Right ventricle myocardium superior (tissue), 1 donor: ENCODE measurements at places on chromosomes 2 and 18.

- no peak for DNase-seq
Measured at GRCh38 chr2:175154661-175155082, 13.3 kb downstream of the ATF2 start.

- no peak for DNase-seq
Measured at GRCh38 chr18:45014047-45014501, 333.4 kb downstream of the SETBP1 start.

- DNase-seq = no peak
Measured at GRCh38 chr18:77110936-77111335, 21.6 kb downstream of the MBP start.

- DNase-seq = no peak
Measured at GRCh38 chr2:166942377-166942776, 54.1 kb downstream of the XIRP2 start.

DNA sequence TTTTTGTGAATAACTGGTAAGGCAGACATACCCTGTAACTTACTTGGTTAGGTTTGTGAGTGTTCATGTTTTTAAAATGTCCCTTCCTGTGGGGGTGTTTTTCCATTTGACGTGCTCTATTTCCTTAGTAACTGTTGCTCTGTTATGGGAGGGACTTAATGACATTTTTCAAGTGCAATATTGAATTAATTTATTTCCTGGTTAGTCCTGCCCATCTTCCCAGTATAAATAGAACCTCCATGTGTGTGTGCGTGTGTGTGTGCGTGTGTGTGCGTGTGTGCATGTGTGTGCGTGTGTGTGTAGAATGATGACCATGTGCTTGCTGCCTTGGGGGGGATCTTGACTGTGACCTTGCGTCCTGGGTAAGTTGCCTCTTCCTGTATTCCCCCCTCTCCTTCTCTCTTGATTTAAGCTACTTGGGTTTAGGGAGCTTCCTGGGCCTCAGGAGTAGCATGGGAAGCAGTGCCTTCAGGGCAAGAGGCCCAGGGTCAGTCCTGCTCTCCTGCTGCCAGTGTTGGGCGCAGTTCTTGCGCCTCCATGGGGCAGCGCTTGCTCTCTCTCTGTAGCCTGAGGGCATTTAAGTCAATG is 163.9 kb downstream of the LDLRAD4 start:
- no peak for DNase-seq

DNA sequence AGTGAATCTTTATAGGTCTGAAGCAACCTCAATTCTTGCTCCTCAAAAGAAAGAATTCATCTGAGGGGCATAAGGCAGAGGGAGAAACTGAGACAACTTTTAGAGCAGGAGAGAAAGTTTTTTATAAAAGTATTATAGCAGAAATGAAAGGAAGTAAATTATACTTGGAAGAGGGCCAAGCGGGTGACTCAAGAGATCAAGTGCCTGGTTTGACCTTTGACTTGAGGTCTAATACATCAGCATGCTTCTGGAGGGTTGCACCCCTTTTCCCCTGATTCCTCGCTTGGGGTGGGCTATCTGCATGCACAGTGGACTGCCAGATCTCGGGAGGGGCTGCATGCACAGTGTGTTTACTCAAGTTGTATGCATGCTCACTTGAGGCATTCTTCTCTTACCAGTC is 268.5 kb upstream of the LRATD1 start:
- no peak for DNase-seq

- DNase-seq = no peak
Measured at GRCh38 chr2:168157926-168158325, 89.5 kb downstream of the STK39 start.

GRCh38 chr2:196468394-196468793 is 171.1 kb upstream of the CCDC150 start:
- no peak for DNase-seq

DNA sequence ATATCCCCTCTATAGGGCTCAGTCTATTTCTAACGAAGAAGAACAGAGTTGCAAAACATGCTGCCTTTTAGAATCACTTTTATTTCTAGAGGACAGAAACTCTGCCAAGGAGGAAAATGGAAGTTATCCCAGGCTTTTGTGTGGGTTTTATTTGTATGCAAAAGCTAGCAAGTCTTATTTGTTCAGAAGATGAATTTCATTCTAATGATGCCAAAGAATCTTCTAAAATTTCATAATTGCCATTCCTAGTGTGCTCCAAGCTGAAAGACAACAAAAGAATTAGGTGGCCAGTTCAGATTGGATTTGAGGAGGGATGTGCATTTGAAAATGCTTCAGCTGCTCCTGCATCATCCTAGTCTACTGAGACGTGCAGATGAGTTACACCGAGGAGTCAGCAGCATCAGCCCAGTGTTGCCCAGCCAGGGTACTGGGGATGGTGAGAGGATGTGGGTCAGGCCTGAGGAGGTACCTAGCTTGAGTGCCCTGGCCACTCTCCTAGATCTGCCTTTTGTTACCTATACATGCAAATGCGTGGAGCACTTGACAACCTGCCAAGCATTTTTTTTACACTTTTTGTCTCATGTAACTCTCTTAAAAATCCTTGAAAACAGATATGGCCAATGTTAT is 80.1 kb downstream of the KCNS3 start:
- no peak for DNase-seq

DNA sequence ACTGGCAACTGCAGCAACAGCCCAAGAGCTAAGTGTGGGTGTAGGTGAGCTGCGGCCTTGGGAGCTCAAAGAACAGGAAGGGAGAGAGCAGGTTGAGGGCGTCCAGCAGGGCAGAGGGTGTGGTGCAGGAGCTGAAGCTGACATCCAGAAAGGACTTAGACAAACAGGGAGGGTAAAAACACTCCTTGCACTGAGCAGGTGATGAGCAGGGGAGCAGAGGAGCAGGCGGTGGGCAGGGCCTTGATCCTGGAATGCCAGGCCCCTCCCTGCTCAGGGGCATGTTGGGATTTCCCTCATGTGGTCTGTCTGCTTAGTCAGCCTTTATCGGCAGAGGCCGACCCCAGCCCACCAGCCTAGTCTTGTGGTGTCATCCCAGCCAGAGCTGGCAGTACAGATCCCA is 63.6 kb downstream of the VSNL1 start:
- DNase-seq = no peak

DNA sequence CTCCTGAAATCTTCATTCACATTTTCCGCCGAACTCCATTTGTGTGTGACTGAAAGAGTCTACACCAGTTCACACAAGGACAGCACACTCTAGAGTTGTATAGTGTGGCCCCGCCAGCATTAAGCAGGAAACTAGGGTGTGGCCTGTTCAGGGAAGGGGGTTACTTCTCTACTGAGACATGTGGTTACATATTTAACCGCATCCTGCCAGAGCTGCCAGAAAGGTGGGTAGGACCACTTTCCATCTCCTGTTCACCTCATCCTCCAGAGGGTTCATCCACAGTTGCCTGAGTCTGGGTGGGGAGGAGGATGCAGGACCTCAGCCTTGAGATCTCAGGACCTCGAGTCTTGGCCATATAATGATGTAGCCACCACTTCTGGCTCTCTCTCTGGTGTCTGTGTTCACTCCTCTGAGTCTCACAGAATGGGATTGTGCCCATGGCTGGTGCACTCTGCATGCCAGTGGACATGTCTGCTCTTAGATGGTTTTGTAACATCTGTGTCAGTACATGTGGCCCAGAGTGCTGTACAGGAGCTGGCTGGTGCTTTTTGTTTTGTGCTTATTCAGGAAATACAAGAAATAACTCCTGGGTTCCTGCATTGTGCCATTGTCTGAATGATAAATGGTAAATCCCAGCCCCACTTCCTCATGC is 7.7 kb upstream of the SP140L start:
- DNase-seq = no peak

DNA sequence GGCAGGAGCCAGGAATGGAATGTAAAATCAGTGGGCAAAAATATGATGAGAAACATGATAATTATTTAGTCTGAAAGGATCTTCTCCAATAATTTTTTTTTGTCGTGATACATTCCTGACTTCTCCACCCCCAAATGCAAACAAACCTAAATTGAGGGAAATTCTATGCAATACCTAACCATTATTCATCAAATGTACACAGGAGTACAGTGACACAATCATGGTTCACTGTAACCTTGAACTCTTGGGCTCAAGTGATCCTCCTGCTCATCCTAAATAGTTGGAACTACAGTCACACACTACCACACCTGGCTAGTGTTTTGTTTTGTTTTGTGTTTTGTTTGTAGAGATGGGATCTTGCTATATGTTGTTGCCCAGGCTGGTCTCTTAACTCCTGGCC is 46.5 kb downstream of the RAB10 start:
- DNase-seq = no peak

- no peak for DNase-seq
Measured at GRCh38 chr2:48380208-48380607, 149.7 kb upstream of the STON1 start.

GRCh38 chr2:10446631-10447030 is 1.5 kb downstream of the ODC1 start:
- peak; percentile 7 for DNase-seq

DNA sequence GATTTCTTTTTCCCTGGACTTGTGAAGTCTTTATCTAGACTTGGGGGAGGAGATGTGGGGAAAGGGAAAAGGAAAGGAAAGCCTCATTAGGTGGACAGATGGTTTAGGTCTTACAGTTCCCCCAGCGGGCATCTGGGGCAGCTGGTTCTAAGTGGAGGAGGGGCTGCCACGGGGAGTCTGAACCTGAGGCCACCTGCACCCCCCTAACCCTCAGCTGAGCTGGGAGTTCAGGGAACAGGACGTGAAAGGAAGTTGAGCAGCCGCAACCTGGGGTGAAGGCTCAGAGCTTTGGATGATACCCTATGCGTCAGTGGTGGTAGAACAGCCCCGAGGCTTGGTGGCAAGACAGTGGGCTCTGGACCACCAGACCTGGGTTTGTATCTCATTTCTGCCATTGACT is 26.8 kb downstream of the ITM2C start:
- peak; percentile 13 for DNase-seq

- no peak for DNase-seq
Measured at GRCh38 chr2:62792408-62792807, 86.9 kb downstream of the EHBP1 start.

DNA sequence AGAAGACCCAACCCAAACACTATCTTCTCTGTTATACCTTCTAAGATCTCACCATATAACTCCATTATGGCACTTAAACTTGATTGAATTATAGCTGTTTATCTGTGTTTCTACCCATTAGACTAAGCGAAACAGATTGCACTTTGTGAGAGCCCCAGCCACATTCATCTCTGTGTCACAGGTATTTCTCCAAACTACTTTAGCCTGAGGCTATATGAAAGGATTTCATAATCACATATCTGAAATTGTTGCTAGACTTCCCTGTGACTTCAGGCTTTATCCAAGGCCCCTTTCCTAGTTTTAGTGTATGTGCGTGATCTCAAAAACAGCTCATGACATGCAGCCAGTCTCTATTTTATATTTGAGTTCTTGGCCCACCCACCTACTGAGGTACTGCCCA is 745.0 kb upstream of the ACVR2A start:
- DNase-seq = no peak

DNA sequence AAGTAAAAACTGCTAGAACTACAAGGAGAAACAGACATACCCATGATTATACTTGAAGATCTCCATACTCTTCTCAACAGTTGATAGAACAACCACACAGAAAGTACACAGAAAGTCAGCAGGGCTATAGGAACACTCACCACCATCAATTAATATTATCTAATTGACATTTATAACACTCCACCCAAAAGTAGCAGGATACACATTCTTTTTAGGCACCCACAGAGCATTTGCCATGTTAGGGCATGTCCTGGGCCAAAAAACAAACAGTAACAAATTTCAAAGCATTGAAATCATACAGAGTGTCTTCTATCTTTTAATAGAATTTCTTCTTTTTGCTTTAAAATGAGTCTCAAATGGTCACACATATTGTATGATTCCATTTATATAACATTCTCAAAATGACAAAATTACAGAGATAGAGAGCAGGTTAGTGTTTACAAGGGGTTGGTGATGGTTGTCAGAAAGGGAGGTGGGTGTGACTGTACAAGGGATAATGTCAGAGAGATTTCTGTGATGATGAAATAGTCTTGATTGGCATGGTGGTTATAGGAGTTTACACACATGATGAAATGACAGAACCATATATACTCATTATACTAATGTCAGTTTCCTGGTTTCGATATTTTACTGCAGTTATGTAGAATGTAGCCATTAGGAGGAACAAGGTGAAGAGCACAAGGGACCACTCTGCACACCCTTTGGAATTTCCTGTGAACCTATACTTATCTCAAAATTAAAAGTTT is 82.8 kb downstream of the NCK2 start:
- DNase-seq = no peak

- no peak for DNase-seq
Measured at GRCh38 chr2:6956566-6956965, 39.4 kb downstream of the RNF144A start.

DNA sequence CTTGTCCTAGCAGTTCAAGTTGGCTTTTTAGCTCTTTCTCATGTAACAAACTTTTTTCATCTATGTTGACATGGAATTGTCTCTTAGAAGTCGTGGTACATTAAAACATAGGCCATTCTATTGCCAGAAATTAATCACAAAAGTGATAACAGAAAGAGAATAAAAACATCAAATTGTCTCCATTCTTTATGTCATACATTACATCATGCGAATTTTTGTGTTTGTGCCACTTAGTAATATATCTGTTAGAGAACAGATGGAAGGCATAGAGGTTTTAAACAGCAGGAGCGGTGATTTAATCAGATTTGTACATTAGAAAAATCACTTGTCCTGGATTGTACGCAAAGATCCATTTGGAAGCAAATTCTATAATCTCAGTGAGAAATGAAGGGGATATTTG is 136.5 kb upstream of the CDH20 start:
- no peak for DNase-seq

- no peak for DNase-seq
Measured at GRCh38 chr2:109261906-109262631, 133.1 kb downstream of the SH3RF3 start.

GRCh38 chr2:74719066-74719465 is 65.0 kb downstream of the SEMA4F start:
- DNase-seq = no peak

GRCh38 chr2:20168048-20168726 is 56.7 kb downstream of the SDC1 start:
- no peak for DNase-seq

- no peak for DNase-seq
Measured at GRCh38 chr18:7954238-7954637, 387.1 kb downstream of the PTPRM start.

- no peak for DNase-seq
Measured at GRCh38 chr2:177289824-177290628, 25.5 kb upstream of the NFE2L2 start.

DNA sequence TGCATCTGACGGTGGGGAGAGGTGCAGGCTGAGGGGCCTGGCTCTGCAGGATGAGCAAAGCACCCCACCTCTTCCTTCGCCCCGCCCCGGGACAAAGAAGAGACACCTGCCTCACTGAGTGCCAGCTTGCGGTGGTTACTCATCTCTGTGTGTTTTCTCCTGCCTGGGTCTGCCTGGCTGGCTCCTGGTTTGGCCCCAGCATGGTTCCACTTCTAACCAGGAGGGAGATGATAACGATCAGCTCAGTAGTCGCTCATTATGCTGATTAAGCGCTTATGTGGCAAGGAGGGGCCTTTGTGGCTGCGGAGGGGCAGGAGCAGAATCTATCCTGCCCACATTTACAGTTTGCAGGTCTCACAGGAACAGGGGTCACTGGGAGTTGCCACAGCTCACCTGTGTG is 68.7 kb upstream of the EDAR start:
- DNase-seq = no peak
